DMS79 (cell line): ENCODE measurements at places on chromosomes 5 and 9.

- no peak for DNase-seq
These were observed 636.1 kb upstream of the KLF4 start for GRCh38 chr9:108125625-108126024.

- no peak for DNase-seq
These were observed 159.6 kb downstream of the TLE4 start for GRCh38 chr9:79731171-79731890.

DNA sequence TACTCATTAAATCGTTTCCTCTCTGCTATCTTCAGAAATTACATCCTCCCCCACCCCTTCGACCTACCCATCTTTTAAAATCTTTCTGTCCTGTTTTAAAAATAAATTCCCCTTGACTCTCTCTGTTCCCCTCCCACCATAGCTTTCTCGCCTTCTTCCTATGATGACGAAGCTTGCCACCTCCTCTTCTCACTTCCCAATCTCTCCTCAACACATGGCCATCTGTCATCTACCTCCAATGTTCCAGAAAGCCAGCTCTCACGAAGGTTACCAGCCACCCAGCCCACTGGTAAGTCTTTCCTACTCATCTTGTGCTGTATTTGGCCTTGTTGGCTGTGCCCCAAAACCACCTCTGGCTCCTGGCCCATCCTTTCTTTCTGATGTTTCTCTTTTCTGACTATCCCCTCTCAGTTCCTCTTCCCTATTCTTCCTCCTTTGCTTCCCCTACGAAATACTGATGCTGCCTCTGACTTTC is 346.3 kb downstream of the ENC1 start:
- no peak for DNase-seq

GRCh38 chr5:61748121-61748520 is 416.1 kb downstream of the ZSWIM6 start:
- DNase-seq = no peak

DNA sequence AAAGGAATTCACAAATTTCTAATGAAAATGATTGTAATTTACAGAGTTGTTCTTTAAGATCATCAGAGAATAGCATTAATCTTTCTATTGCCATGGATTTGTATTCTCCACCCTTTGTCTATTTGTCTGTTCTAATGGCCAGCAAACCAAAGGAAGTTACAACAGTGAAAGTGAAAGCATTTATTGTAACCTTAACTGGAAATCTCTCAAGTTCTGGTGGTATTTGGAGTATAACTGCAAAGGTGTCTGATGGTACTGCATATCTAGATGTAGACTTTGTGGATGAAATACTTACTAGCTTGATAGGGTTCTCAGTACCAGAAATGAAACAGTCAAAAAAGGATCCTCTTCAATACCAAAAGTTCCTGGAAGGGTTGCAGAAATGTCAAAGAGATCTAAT is 21.7 kb downstream of the RMI1 start:
- DNase-seq = no peak

DNA sequence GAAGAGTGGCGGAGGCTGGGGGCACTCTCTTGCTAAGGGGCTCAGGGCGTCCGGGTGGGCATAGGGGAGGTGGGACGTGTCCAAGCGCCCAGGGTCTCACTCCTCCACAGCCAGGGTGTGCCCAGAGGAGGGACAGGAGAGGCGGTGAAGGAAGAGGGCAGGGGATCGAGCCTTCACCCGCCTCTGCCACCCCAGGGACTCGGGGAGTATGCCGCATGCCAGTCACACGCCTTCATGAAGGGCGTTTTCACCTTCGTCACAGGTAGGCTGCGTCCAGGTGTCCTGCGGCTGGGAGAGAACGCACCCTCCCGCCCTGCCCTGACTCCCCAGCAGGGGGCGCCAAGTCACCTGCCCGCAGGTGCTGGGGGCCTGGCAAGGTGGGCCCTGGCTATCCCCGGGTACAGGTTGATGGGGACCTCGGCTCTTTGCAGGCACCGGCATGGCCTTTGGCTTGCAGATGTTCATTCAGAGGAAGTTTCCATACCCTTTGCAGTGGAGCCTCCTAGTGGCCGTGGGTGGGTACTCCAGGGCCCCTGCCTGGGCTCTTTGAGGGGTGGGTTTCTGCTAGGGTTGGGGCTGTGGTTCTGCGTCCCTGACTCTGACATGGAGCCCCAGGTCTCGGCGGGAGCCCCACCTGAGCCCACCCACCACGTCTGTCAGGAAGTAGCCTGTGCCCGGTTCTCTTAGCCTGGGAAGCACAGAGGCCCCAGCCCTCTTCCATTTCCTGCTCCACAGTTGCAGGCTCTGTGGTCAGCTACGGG is 552 bp downstream of the TMEM141 start:
- DNase-seq = peak; percentile 29

GRCh38 chr9:127779136-127779981 is 893 bp upstream of the SH2D3C start:
- DNase-seq = no peak

GRCh38 chr5:88813805-88814575 is 69.0 kb downstream of the MEF2C start:
- no peak for DNase-seq
